ENCODE measurements at places on chromosomes 3 and 15. TPM values are rescaled to one million over a fixed set of nuclear protein-coding genes. Genes with fewer than 3 reads are reported as not detected.

DNA sequence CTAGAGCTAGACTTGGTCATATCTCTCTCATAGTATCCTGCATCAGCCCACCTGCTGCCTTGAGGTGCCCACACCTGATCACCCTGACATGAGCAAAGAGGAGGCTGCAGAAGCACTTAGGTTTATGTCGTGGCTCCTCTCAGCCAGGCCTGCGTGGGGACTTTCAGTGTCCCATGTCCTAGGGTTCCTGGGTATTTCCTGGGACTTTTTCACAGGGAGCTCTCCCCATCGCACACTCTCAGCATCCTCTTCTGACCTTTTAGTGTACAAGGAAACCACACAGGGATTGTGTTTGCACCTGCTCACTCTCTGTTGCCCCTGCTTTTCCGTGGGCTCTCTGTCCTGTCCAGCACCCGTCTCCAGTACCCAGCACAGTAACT lies 61.4 kb downstream of the ARNT2 start:
- DNase-seq: no peak

DNA sequence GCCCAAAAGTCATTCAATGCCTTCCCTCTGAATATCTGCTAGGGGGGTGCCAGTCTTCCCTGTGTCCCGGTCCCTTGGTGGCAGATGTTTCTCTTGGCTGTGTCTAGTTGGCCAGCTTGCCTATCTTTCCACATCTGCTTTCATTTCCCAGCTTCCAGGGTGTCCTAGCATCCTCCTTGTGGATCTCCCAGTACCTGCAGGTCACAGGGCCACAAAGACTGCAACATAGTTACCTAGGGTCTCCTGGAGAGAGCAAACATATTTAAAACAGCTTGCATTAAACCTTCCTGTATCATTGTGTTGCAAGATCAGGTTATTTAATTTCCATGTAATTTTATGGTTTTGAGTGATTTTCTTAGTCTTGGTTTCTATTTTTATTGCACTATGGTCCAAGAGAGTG lies 400.1 kb downstream of the GRM7 start:
- no peak for DNase-seq

GRCh38 chr3:123984957-123985356 lies 7.0 kb downstream of the ROPN1 start:
- DNase-seq: no peak

DNA sequence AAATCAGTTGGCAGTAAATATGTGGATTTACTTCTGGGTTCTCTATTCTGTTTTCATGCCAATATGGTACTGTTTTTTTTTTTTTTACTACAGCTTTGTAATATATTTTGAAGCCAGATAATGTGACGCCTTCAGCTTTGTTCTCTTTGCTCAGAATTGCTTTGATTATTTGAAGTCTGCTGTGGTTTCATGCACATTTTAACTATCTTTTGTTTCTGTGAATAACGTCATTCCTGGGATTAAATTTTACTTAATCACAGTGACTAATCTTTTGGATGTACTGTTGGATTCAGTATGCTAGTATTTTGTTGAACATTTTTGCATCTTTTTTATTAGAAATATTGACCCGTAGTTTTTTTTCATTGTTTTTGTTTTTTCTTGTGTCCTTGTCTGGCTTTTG lies 576.5 kb downstream of the ZNF385D start:
- DNase-seq: peak; percentile 13

GRCh38 chr3:195859061-195859845 lies 47.5 kb upstream of the MUC4 start:
- DNase-seq: peak; percentile 46

The MUC13 gene
- total RNA-seq: not detected

DNA sequence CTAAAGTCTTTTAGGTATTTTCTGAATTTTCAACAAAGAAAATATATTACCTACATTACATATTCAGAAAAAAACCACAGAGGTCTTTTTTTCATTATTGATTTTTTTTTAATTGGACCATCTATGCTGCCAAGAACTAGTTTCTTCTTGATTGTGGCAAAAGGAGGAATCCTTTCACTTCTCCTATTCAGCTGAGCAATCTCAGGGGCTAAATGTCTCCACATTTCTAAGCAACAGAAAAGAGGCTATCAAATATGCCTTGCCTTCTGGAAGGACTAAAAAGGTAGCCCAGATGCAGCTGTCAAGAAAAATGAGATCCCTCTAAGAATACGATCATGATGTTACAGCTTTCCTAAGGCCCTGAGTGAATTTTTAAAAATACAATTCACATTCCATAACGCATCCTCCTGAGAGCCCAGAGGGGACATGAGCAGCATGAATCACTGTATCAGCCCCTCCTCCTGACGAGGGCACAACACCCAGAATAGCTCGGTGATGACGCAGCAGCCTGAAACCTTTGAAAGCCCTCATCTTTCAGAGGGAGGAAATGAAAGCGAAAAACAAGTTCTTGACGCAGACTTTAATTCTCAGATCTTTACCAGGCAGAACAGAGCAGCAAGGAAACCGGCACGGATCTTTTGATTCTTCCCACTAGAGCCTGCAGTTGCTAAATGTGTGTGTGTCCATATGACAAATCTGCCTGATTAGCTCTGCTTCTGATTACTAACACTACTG lies 24.6 kb downstream of the RUBCN start:
- peak; percentile 98 for DNase-seq

DNA sequence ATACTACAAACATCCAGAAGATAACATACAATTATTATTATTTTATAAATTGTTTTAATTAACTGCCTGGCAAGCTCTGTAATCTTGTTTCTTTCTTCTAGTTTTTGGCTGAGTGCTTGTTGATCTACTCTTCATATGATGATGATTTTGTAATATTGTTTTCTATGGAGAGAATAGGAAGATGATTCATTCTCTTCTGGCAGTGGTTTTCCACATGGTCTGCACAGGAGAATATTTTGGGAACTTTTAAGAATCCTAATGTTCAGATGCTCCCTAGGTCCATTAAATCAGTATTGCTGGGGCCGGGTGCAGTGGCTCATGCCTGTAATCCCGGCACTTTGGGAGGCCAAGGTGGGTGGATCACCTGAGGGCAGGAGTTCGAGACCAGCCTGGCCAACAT lies 37.6 kb downstream of the CACNA2D3 start:
- DNase-seq: no peak

DNA sequence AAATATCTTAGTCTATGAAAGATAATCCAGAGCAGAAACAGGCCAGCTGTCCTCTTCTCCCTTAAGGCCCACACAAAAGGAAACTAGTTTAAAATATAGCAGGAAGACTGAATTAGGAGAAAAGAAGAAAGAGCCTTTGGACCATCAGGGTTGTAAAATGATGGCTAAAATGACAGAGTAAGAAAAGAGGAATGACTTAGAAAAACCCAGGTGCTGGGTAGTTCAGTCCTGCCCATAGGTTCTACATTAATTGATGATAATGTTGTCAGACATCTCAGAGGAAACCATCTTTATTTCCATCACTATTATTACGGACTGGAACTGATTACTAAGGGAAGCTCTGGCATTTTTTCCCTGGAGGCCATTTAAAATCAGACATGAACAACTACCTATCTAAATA lies 142.8 kb upstream of the STT3B start:
- no peak for DNase-seq

- DNase-seq: no peak
These were observed 166.9 kb downstream of the ULK4 start for GRCh38 chr3:41794748-41795589.

GRCh38 chr3:24598695-24599470 lies 104.2 kb upstream of the THRB start:
- peak; percentile 22 for DNase-seq

- no peak for DNase-seq
These were observed 8.7 kb downstream of the PLS1 start for GRCh38 chr3:142604940-142605339.

The FSD2 gene
- total RNA-seq: not detected

The SLC38A3 gene
- not detected for total RNA-seq

The SOX14 gene
- not detected for total RNA-seq

GRCh38 chr3:125151916-125152315 lies 60.6 kb downstream of the SLC12A8 start:
- DNase-seq: no peak

GRCh38 chr3:58215317-58216025 lies 4.7 kb upstream of the DNASE1L3 start:
- DNase-seq: no peak

DNA sequence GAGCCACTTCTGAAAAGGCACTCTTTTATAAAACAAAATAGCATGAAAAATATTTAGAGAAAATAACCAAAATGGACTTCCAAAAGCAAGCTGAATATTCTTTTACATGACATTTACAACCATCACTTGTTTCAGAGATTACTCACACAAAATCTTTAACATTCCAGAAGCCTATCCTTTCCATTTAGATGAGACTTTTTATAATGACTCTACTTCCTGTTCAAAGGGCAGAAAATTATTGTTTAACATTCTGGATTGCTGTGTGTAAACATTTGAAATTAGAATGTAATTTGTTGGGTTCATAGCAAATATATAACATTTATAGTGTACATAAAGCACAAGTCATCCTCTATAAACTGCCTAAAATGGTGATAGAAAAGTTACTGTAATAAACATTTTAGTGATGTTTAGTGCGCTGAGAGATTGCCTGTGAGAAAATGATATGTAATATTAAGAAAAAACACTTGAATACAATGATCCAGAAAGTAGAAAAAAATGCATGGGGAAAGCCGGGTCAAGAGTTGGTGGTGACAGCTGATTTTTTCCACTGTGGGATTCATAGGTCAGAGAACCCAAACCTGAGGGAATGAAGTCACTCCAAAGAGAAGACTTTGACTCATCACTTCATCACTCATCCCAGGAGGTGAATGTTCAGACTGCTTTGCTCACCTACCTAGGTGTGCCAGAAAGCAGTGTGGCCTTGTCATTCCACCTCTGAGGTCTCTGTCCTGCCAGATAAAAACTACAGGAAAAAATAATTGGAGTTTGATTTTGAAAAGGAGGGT lies 305.8 kb downstream of the ARPP21 start:
- DNase-seq: peak; percentile 55

GRCh38 chr3:88703501-88704059 lies 403.8 kb upstream of the EPHA3 start:
- DNase-seq: no peak

DNA sequence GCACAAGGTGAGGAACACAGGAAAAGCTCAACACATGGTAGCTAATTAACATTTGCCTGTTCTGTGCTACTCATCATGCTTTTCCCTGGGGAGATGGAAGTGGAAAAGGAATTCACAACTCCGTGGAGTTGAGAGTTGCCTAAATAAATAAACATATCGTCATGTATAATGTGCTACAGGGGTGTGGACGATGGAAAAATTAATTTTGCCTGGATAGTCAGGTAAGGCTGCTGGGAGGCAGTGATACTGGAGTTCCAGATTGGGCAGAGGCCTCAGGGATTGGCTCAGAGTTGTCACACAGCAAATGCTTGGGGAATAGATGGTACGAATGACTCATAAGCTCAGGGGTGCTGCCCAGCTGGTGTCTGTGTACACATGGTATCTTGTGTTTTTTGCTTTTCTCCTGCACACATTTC lies 3.1 kb upstream of the ABHD6 start:
- peak; percentile 49 for DNase-seq

The LRRK1 gene
- total RNA-seq: 5.3 TPM

DNA sequence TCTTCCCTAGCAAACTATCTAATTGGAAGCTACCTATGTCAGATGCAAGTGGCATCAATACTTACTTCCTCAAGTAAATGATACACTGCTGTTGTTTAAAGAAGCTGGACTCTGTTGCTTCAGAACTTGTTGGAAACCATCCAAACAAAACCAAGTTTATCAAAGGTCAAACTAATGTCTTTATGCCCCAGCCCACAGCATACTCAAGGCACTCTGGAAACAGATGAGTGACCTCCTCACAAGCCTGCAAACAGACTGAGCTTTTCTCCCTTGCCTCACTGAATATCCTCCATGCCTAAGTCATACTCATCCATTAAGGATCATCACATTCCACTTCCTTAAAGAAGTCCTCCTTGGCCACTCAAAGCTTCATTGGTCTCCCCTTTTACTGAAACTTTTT lies 107.4 kb upstream of the ACP3 start:
- no peak for DNase-seq

GRCh38 chr15:74937590-74938371 lies at the start of gene COX5A:
COX5A (minus strand) TSS chr15:74938073; CDS start chr15:74938014, 59 bp downstream.
- peak; percentile 91 for DNase-seq

The RGMA gene
- 0.90 TPM for total RNA-seq

The ARRDC4 gene
- total RNA-seq: 1.7 TPM

GRCh38 chr3:185846037-185846436 lies 21.2 kb upstream of the IGF2BP2 start:
- DNase-seq: no peak

- DNase-seq: no peak
These were observed 59.0 kb downstream of the ABTB1 start for GRCh38 chr3:127731546-127732289.

GRCh38 chr15:63626955-63627354 lies 29.8 kb downstream of the FBXL22 start:
- DNase-seq: no peak

DNA sequence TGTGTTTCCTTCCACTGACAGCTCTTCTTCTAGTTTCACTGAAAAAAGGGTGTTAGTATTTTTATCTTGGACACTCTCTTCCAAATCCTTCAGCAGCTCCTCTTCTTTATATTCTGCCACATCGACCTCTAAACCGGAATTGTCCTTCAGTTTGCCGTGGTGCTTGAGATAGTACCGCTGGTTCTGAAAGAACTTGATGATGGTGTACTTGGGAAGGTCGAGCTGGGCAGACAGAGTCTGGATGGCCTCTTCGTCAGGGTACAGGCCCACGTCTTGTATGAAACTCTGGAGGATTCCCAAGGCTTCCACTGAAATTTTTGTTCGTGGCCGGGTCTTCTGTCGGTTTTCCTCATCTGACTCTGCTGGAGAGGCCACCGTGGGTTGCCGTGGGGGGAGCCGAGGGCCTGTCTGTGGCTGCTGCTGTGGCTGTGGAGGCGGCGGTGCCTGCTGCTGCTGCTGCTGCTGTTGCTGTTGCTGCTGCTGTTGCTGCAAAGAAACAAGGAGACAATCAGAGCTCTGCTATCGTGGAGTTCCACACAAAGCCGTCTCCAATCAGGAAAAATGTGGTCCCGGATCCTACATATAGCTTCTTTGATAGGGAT lies 75.8 kb downstream of the SATB1 start:
- DNase-seq: no peak

GRCh38 chr3:152309535-152310307 lies 41.0 kb downstream of the MBNL1 start:
- peak; percentile 21 for DNase-seq

DNA sequence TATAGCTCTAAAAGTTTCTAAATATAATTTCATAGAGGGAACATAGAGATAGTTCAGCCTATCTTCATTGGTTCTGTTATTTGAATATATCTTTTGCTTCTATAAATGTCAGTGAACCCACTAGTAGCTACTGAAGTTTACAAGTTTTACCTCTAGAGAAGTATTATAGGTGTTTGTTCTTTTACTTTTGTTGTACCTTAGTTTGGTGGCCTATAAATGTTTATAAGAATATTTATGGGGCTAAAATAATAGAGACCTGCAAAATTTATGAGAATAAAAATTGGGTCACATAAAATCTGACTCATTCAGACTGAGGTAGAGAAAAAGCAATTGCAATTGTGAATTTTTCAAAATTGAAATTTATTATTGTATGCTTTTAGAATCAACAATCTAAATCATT lies 162.6 kb downstream of the SERPINI1 start:
- DNase-seq: no peak

DNA sequence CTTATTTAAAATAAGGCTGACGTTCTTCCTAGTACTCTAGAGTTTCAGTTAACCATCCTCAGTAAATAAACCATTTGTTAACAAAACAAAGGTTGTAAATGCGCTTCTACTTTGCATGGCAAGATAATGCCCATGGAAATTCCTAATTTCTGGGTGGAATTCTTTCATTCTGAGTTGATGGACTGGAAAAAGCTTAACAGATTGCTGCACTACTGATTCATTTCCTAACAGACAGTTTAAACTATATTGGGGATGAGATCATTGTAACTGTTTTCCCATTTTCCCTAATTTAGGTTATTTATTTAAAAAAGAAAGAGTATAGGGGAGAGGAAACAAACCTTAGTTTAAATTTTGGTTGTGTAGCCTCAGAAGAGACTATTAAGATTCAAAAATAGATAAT lies 342.2 kb downstream of the NLGN1 start:
- DNase-seq: no peak
